Choroid plexus epithelial cell (primary cell): ENCODE measurements at places on chromosomes 16 and 17.

DNA sequence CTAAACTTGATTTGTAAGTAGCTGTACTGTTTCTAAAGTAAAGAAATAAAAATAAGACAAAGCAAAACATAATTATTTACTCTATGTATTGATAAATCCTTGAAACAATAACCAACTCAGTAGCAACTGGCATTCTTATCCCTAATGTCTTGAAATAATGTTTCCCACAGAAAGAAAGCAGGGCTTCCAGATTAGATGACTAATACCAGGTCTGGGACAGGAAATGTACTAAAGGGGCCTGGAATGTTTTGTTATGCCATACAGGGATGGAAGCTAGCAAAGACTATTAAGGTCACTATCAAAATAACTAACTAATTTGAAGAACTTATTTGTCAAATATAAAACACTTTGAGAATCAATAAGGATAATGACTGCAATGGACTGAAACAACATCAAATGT lies 82.1 kb downstream of the CFDP1 start:
- DNase-seq, result peak; percentile 84

DNA sequence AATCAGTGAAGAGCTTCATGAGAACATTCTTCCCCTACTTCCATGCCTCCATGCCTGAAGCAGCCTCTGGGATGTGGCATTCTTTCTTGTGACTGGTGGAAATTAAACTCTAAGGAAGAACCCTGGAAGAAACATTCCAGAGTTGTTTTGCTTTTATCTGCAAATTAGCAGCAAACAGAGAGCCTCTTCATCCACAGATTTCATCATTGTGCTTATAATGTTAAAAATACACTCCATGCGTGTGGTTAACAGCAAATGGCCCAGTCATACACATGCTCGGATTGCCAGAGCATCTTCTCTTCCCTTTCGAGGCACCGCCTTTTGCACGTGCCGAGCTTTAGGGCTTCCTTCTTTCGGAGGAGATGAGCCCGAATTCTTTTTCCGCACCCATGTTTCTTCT lies 411.3 kb downstream of the SNX29 start:
- no peak for DNase-seq

DNA sequence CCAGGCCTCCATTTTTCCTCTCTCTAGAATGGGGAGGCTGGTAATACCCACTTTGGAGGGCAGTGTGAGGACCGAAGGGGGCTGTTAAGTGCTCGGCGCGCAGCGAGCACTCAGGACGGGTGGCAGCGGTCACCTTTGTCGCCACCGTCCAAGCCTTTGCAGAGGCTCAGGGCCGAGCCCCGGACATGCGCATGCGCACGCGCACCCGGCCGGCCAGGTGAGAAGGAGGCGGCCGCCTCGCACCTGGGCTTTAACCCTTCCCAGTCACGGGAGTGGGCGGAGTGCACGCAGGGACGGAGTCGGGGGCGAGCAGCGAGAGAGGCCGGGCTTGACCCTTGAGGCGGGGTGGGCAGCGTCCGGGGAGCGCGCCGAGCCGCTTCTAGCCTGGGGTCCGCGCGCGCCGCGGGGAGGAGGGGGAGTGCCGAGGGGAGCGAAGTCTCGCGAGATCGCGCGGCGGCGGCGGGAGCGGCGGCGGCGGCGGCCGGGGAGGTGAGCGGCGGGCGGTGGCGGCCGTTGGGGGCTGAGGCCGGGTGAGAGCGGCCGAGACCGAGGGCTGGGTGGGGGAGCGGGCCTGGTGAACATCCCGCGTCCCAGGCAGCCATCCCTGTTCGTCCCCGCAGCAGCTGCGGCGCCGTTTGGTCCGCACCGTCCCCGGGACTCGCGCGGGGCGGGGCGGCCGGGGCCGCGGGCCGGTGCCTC lies at the start of gene MRTFB:
Gene MRTFB (plus strand): TSS at position 443 of the 699 bp plus-strand sequence. CDS start 69,288 bp downstream, outside the sequence.
- DNase-seq, result peak; percentile 44

DNA sequence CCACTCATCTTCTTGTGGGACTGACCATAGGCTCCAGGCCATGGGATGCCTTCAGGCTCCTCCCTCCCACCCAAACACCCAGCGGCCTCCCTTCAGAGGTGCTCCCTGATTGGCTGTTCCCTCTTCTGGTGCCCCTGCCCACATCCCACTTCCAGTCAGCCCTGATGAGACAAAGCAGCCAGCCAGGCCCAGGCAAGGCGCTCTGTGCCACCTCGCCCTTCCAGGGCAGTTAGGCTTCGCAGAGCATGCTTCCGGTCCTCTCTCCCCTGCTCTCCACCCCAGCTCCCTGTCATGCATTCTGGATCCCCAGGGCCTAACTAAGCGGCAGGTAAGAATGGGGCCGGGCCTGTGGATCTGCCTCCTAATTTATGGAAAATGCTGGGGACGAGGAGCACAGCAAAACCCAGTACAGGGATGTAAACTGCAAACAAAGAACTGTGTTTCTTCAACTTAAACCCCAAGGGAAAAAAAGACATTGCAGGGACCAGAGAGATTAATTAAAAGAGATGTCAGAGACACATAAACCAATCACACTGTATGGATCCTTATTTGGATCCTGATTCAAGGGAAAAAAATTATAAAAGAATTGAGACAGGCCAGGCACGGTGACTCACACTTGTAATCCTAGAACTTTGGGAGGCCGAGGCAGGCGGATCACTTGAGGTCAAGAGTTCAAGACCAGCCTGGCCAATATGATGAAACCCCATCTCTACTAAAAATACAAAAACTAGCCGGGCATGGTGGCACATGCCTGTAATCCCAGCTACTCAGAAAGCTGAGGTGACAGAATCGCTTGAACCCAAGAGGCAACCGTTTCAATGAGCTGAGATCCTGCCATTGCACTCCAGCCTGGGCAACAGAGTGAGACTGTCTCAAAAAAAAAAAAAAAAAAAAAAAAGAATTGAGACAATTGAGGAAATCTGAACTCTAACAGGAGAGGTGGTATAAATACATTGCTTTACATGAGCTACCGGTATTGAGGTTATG lies 26.0 kb downstream of the ZDHHC7 start:
- peak; percentile 81 for DNase-seq

DNA sequence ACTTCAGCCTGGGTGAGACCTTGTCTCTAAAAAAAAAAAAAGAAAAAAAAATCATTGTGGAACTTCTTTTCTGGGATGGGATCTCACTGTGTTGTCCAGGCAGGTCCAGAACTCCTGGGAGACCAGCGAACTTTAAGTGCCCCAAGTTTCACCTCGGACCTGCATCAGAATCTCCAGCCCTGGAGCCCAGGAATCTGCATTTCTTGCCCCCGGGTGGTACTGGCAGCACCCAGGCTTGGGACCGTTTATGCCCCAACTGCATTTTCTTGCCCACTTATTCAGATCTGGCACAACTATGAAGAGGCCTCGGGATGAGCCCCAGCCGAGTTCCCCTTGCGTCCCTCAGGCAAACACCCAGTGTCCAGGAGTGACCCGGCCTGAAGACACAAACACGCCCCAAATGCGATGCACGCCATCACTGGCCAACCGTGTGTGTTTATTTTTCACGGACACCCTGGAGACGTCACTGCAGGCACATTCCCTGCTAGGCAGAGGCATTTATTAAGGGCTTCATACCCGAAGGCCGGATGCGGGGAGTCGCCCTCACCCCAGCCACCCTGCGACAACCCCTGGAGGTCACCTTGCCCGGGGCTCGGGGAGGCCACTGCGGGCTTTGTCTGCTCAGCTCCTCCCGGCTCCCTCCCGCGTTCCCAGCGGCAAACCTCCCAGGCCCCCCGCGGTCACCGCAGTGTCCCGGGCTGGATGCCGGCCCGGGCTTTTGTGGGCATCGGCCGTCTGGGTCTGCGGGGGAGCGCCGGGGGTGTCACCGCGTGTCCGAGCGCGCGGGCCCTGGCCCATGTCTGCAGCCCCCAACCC lies 684 bp upstream of the SPIRE2 start:
- peak; percentile 62 for DNase-seq

GRCh38 chr17:59848778-59849177 lies 44.0 kb downstream of the TUBD1 start:
- DNase-seq, result peak; percentile 91

GRCh38 chr16:9068886-9069285 lies 22.6 kb upstream of the HAPSTR1 start:
- DNase-seq, result no peak

DNA sequence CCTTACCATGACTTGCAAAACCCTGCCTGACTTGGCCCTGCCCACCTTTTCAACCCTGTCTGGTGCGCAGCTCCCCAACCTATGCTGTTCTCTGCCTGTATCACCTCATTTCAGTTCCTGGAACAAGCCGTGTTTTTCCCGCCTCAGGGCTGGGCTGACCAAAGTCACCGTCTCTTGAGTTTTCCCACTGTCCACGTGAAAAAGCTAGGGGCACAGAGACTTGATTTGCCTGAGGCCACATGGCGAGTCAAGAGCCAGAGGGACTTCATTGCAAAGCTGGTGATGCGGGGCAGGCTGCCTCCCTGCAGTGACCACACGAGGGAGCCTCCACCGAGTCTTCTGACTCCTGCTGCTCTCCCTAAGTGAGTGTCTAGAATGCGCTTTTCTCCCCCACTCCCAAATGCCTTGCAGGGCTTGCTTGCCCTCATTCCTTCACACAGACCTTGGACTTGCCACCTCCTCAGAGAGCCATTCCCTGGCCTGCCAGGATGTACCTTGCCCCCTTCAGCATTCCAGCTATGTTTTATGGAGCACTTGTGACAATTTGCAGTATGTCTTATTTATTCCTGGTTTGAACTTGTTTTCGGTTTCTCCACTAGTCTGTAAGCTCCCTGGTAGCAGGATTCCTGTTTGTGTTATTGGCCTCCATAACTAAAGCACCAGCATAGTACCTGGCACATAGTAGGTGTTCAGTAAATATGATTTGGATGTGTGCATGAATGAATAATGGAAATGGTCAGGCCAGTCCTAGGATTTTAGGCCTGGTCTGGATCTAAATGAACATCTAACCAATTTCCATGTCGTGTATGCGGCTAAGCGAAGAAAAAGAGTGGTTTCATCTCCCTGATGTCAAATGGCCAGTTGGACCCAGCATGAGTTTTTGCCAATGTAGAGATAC lies 252.3 kb downstream of the SNX29 start:
- DNase-seq, result peak; percentile 76

DNA sequence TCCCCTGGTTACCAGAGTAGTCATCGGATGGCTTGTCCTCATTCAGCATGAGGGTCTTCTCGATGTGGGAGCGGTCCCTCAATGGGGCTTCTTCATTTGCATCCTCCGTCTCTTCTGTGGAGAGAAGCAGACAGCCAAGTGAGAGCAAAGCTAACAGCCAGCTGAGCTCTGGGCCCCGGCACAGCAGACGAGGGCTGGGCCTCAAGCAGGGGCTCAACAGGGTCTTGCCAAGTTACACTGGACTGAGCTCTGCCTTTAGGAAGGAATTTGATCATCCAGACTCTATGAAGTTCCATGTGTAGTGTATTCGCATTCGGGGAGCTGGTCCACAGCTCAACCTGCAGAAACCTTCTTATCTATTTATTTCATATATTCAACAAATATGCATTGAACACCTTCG lies 37.4 kb downstream of the SRL start:
- DNase-seq, result no peak

DNA sequence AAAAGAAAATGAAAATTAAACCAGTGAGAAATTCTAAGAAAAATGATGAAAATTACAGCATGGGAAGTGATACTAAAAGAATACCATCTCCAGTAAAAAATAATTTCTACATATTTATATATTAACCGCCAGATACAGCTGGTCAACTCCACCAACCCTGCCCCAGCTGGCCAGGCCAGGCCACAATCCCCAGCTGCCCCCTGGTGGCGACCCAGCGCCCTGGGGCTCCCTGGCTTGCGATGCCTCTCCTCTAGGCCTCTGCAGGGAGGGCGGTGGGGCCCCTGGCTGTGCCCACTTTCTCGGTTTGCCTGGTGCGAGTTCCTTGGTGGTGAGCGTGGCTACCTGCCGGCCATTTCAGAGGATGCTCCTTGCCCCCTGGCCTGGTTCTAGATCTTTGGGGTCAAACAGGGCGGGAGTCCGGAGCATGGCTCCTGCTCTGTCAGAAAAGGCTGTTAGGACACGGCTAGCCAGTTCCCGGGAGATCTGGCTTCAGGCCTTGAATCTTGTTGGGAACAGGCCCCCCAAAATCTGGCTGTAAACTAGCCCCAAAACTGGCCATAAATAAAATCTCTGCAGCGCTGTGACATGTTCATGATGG lies 14.5 kb downstream of the GLIS2 start:
- DNase-seq, result peak; percentile 80

GRCh38 chr16:66265556-66266141 lies 100.8 kb upstream of the CDH5 start:
- no peak for DNase-seq

- DNase-seq, result no peak
Observed at GRCh38 chr16:12318661-12319427, 342.3 kb downstream of the SNX29 start.

DNA sequence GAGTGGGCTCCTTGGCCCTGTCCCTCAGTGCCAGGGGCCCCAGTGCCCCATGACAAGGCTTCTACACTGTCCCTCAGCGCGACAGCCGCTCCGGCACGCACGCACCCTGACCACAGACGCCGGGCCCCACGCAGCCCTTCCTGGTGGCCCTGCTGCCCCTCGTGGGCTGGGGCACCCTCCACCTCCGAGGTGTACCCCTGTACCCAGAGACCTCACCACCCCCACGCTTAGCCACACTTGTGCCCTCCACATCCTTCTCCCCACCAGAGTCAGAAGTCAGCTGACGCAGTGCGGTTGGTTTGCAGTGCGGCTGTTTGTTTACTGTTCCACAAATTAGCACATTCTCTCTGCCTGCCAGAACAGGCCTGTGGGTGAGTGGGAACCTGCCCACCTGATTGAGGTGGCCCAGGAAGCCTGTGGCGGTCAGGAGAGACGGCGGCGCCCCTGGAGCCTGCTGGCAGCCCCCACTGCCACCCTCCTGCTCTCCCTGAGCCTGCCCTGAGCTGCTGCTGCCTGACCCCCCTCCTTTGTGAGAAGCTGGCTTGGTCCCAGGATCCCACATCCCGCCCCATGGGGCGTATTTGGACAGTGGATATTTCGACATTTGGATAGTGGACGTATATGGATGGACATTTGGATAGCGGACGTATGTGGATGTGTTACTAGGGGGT lies 38.0 kb upstream of the CDH15 start:
- no peak for DNase-seq

DNA sequence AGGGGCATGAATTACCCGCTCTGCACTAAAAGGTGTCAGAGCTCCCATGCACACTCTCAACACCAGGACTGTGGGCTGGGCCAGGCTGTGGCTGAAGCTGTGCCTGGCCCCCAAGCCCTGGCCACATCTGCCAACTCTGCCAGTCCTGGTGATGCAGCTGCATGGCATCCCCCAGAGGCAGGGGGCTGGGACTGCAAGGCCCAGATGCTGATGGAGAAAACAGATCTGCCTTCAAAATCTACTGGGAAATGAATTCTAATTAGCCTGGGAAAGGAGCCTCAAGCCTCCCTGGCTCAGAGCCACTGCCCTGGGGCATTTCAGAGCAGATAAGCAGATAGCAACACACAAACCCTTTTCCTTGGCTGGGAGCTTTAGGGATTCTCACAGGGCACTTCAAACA lies 3.4 kb downstream of the CHST6 start:
- DNase-seq, result no peak

GRCh38 chr16:19837331-19837980 lies 47.2 kb downstream of the GPRC5B start:
- no peak for DNase-seq

- no peak for DNase-seq
Observed at GRCh38 chr16:26561303-26561702, 505.4 kb upstream of the C16orf82 start.

- peak; percentile 52 for DNase-seq
Observed at GRCh38 chr16:14202697-14203096, 131.6 kb downstream of the MRTFB start.

- no peak for DNase-seq
Observed at GRCh38 chr17:8285270-8286181, 2.9 kb upstream of the RANGRF start.

GRCh38 chr17:80573701-80574100 lies 29.1 kb downstream of the RPTOR start:
- no peak for DNase-seq

GRCh38 chr17:40535438-40535837 lies 29.8 kb downstream of the CCR7 start:
- DNase-seq, result no peak
